ENCODE measurements at places on chromosomes 7 and 10.

GRCh38 chr7:116610721-116611120, 61.3 kb upstream of the MET start:
- DNase-seq: no peak

DNA sequence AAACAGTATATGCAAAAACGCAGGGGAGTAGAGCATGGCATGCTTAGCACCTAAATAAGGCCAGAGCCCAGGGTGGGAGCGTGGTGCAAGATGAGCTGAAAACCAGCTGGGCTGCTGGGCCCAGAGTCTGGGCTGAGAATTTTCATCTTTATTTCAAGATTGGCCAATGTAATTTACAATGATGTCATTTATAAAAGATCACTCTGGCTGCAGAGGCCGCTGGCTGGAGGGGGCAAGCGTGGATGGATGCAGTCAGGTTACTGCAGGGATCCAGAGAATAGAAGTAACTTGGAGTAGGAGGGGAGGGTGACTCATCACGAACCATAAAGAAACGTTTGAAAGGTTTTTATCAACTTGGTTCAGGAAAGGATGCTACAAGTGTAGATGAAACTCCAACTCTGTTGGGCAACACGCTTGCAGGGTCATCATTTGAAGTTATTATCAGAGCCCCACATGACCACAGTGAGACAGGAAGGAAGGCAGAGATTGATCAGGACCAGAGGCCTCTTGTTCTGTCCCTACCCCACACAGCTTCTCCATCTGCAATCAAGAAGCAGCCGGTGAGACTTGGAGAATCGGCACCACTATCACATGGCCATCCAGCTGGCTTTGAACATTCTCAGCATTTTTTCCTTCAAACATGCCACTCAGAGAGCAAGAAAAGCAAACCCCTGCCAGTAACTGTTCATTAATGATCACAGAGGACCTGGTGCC, 49.2 kb downstream of the ODAD2 start:
- DNase-seq: no peak

DNA sequence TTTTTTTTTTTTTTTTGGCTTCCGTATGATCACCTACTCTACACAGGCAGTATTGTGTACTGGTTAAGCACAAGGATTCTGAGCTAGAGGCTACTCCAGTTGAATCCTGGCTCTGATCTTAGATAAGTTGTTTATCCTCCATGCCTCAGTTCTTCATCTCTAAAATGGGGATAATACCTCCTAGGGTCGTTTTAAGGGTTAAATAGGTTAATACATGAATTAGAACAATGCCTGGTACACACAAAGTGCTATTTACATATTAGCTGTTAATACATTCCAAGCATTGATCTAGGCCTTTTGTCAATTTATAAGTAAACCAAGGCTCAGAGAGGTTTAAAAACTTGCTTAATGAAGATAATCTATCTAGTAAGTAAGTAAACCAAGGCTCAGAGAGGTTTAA, 59.0 kb downstream of the ST7 start:
- DNase-seq: no peak

- DNase-seq: no peak
Measured at GRCh38 chr7:133978502-133979295, 148.4 kb upstream of the LRGUK start.

DNA sequence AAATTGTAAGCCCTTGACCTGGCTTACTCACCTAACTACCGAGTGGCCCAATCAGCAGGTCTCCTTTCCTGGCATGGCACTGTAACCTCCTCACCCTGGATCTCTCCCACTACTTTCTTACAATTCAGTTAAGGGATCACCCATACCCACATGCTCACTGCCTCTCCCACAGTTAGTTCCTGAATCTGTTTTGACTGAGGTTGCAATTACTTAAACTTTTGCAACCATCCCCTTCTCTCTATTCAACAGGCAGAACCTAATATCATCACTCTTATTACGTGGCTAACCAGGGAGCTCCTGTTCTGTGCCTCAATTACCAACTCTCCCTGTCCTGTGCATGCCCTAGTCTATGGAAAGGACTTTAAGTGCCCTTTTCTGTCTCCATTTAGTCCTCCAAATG, 84.2 kb upstream of the IKZF1 start:
- DNase-seq: no peak

DNA sequence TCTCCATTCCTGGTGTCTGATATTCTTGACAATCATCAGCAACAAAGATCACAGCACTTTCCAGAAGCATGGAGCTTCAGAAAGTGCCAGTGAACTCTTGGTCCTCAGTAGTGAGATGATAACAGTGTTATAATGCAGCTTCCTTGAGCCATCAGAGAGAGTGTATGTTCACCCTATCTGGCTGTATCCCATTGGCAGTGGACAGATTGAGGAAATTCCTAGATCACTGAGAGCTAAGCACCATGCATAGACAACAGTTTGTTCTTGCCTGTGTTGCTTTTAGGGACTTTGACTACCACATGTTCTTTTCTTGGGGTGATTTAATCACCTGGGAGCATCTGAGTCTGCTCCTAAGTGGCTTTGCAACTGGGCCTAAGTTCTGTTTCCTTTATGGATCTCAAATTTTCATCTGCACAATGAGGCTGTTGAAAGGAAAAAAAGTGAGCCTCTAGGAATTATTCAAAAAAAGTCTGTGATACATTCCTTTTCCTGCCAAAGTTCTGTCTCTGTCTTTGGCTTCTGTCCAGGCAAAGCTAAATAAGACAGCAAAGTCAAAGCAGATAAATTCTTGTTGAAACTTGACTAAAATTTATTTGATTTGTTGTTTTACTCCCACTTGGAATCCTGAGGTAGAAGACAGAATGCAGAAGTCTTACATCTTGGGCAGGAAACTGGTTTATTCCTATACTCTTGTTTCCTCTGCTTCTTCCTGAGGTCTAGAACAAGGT, 14.5 kb upstream of the ZNF282 start:
- no peak for DNase-seq

- no peak for DNase-seq
Measured at GRCh38 chr10:43318976-43319960, 52.2 kb upstream of the FXYD4 start.

DNA sequence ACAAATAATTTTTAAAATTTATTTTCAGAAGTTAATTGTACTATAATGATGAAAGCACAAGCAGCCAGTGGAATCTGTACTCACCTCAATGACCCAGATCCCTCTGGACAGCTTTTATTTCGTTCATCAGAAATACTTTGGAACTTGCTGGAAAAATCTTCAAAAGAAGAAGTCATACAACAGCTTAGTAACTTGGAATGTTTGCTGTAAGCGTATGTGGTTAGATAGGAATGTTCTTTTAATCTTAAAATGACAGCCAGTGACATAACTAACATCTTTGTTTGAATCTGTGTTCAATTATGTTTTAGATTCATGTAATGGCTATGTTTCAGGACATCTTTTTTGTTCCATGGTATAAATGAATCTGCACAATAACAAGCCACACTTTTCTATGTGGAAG, 26.8 kb downstream of the CFAP69 start:
- DNase-seq: no peak

DNA sequence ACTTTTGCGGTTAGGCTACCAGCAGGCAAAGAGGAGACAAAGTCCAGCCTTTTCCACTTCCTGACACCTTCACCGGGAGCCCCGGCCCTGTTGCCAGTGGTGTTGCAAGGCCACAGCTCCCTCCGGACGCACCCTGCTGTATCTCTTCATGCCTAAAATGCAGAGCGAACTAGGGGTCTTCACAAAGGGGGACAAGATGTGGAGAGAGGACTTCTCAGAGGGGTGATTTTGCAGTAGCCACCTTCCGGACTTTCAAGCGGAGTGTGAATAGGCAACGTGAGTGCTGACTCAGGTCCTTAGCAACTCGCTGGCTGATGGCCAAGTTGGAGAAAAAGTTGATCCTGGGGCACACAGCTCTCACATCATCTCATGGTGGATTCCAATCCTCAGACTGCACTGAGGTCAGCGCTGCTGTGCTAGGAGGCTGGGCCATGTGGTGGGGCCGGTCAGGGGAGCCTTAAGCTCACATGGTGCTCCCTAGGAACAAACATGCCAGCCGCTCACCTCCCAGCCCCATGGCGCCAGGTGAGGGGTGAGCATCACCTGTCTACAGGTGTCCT, 166.3 kb downstream of the LCOR start:
- DNase-seq: no peak

- no peak for DNase-seq
Measured at GRCh38 chr7:27201580-27202017, 1.7 kb upstream of the HOXA13 start.

DNA sequence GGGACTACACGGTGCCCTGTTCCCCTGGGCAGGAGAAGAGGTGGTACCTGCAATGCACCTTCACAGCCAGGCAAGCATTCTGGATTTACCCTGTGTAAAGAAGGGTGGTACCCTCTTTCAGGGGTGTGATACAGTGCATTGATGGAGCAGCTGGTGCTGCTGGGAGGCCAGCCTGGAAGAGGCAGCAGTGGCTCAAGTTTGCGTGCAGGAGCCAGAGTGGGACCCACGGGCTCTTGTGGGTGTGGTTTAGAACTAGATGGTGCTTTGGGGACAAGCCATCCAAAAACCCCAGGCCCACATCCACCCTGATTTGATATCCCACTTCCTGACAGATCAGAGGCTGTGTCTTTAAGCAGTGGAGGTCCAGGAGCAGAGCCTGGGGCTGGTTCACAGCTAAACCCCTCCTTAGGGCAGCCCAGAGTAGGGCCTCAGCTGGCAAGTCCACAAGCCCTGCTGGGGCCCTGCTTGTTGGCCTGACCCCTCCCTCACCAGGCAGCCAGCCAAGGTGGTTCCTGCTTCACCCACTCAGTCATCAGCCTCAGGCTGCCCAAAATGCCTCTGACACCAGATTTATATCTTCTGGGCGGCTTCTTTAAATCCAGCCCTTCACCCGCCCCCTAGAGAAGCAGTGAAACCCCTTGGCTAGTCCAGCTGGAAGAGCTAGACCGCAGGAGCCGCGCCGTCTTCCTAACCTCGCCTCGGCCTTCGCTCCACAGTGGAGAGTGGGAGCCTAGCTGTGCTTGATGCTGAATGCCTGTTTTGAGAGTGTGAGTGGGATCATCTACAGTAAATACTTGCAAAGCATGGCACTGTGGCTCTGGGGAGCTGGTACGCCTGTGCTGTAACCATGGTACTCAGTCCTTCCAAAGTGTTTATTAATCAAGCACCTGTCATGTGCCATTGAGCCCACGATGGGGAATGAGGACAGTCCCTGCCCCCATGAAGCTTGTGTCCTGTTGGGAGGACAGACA, 1.4 kb upstream of the ASIC3 start:
- no peak for DNase-seq

GRCh38 chr7:46210467-46210866, 289.4 kb upstream of the IGFBP3 start:
- no peak for DNase-seq

GRCh38 chr7:106997487-106998271, 46.8 kb upstream of the PRKAR2B start:
- no peak for DNase-seq

- DNase-seq: no peak
Measured at GRCh38 chr10:104622598-104623209, 18.4 kb upstream of the SORCS3 start.

GRCh38 chr7:99128076-99128950, 15.6 kb downstream of the SMURF1 start:
- no peak for DNase-seq

DNA sequence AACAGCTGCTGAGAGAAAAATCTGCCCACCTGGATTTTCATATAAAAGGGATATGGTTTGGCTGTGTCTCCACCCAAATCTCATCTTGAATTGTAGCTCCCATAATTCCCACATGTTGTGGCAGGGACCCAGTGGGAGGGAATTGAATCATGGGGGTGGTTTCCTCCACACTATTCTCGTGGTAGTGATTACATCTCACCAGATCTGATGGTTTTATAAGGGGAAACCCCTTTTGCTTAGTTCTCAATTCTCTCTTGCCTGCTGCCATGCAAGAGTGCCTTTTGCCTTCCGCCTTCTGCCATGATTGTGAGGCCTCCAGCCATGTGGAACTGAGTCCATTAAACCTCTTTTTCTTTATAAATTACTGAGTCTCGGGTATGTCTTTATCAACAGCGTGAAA, 20.8 kb upstream of the MKI67 start:
- no peak for DNase-seq

All from activated CD8-positive, alpha-beta memory T cell treated with anti-CD3 and anti-CD28 coated beads for 1 hour (primary cell).